Panc1 (cell line): ENCODE measurements at places on chromosomes 11 and 22. TPM values are rescaled to one million over a fixed set of nuclear protein-coding genes. Genes with fewer than 3 reads are reported as not detected.

The MYO7A gene
- total RNA-seq = 1.3 TPM

The APOL5 gene
- total RNA-seq = not detected

The CRYBB3 gene
- 0.67 TPM for total RNA-seq

The PATE3 gene
- total RNA-seq = not detected

The NTM gene
- total RNA-seq = 0.10 TPM

The CCDC15 gene
- total RNA-seq = 2.8 TPM
